ENCODE measurements at places on chromosomes 1 and 21. TPM values are rescaled to one million over a fixed set of nuclear protein-coding genes. Genes with fewer than 3 reads are reported as not detected.

Gene FMOD
- not detected for total RNA-seq

Gene TNFRSF9
- total RNA-seq = 0.20 TPM

Gene GJC2
- total RNA-seq = 0.76 TPM

Gene PRR9
- total RNA-seq = not detected

Gene TRIM58
- not detected for total RNA-seq

Gene SYT6
- not detected for total RNA-seq

Gene GATAD2B
- 50.2 TPM for total RNA-seq

DNA sequence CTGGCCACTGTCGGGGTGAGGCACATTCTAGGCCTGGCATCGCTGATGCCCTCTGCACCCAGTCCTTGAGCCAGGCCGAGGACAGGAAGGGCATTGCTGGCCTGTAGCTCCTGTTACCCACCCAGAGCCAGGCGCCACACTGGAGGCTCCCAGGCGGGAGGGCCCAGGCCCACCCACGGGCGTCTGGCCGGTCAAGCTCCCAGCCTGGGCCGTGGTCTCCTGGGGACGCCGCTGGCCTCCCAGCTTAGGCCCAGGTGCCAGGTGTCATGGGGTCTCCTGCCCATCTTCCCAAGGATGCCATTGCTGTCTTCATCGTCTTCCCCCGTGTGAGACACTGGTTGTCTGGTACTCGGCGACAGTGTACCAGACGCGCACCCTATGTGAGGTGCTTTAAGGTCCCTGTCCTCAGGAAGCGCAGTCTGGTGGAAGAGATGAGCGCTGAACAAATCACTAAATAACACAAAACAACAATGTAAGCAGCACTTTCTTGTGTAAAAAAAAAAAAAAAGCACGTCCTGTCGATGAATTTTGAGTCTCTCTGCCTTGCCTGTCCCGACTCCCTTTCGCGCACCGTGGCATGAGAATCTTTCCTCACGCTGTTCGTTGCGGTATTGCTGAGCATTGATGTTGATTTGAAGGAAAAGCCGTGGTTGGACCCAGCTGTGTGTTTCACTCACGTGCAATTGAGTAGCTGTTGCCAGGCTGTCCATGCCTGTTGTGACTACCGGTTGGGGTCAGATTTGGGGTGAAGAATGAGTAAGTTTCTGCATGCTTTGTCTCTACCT, 27.0 kb upstream of the TRAPPC10 start:
- DNase-seq = no peak

- no peak for DNase-seq
Observed at GRCh38 chr1:210724768-210725167, 396.1 kb downstream of the HHAT start.

DNA sequence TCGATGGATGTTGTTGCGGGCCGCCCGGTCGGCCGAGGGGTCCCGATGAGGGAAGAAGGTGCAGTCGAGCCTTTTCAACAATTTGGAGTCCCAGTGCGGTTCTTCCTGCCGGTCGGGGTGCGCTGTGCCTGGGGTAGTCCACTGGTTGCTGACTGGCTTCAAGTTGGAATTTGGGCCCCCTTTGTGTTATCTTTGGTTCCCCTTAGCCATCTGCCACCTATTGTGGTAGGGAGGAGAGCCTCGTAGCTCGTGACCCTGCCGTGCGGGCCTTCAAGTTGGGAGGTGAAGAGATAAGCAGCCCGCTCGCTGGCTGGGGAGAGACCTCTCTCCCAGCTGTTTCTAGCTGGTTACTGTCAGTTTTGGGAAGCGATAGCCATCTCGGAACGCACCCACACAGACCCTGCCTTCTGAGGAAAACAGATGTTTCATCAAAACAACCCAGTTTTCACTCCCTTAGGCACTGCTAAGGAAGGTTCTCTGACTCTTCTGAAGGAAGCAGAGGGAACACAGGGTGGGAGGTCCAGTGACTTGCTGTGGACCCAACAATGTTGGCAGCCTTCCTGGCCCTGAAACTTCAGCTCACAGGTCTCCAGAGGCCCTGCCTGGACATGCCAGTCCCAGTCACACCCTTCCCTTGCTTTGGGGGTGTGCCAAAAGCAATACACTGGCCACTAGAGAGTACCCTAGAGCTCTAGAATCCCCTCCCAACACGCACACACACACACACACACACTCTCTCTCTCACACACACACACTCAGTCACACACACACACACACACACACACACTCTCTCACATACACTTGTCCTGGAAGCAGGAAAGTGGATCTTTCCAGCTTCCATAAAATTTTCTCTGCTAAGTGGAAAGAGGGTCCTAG, 1.0 kb downstream of the BTG2 start:
- DNase-seq = peak; percentile 51

DNA sequence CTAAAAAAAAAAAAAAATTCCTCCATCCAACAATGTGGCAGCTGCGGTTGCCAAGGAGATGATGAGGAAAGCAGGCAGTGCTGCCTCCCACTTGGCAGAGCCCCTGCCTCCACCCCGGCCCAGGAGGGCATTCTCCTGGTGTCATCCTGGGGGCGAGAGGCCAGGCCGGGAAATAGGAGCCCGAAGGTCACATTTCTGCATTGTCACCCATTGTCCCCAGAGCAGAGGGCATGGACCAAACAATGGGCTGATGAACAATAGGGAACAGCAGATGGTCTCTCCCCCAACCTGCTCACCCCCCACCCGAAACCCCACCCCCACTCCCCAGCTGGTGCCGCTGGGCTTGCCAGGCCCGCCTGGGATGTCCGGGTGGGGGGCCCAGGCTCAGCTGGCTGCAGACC, 37.3 kb downstream of the CAMK2N1 start:
- no peak for DNase-seq

DNA sequence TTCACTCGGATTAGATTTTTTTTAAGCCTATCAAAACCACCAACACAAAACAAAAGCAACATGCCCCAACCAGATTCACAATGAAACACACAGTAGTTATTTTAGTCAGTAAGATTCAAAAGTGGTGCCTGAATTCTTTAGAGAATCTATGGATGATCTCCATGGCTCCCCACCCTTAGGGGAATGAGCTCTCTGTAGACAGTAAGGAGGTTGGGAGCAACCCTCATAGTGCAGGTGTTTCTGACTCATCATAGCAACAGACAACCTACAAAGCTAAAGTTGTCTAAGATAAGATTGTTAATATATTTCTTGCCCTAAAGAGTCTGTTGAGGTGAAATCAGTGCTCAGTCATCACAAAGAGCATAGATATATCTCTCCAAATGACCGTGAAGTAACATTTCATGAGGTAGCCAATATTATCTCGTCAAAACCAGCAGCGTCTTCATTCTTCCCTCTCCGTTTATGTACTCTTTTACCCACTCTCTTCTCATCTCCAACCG, 78.3 kb downstream of the ADAMTS1 start:
- DNase-seq = no peak

GRCh38 chr1:198598796-198599321, 40.0 kb upstream of the PTPRC start:
- DNase-seq = no peak

- no peak for DNase-seq
Observed at GRCh38 chr1:53553734-53554509, 94.7 kb downstream of the DMRTB1 start.
